ENCODE measurements at places on chromosomes 5 and 9. TPM values are rescaled to one million over a fixed set of nuclear protein-coding genes. Genes with fewer than 3 reads are reported as not detected.

MEIKIN gene
- total RNA-seq, result not detected

TMEM252 gene
- total RNA-seq, result not detected

GRM6 gene
- total RNA-seq, result not detected

IL3 gene
- not detected for total RNA-seq

PTGDS gene
- total RNA-seq, result 35.2 TPM

CCNO gene
- not detected for total RNA-seq

MYOT gene
- 295 TPM for total RNA-seq

REEP2 gene
- total RNA-seq, result 3.4 TPM

STKLD1 gene
- total RNA-seq, result 1.1 TPM

FAM78A gene
- 6.4 TPM for total RNA-seq

GPR151 gene
- total RNA-seq, result not detected

PARP8 gene
- 1.4 TPM for total RNA-seq

NUDT2 gene
- total RNA-seq, result 13.5 TPM

CKS2 gene
- 13.2 TPM for total RNA-seq

CTXN3 gene
- total RNA-seq, result not detected

KIAA0825 gene
- 1.2 TPM for total RNA-seq

SEMA5A gene
- total RNA-seq, result 3.2 TPM

FAM221B gene
- total RNA-seq, result not detected

PCDHA7 gene
- 0.24 TPM for total RNA-seq

ZFP2 gene
- 0.71 TPM for total RNA-seq

CYLC2 gene
- not detected for total RNA-seq

TIMD4 gene
- not detected for total RNA-seq

MAN2A1 gene
- total RNA-seq, result 28.6 TPM

PCDHGB7 gene
- total RNA-seq, result 3.1 TPM

BTNL3 gene
- not detected for total RNA-seq

PLAC8L1 gene
- total RNA-seq, result not detected

Measured in gastrocnemius medialis (tissue), 4 donors.